ENCODE measurements at places on chromosomes 3 and 15.

- DNase-seq, result peak; percentile 42
- H3K27ac ChIP-seq, result no peak overlapping the region
- no peaks in the 10 kb centered on the region for H3K27me3 ChIP-seq
- no peak overlapping the region for H3K4me3 ChIP-seq
- no peaks in the 10 kb centered on the region for H3K36me3 ChIP-seq
Observed at GRCh38 chr3:89098964-89099585, 8.3 kb upstream of the EPHA3 start.

DNA sequence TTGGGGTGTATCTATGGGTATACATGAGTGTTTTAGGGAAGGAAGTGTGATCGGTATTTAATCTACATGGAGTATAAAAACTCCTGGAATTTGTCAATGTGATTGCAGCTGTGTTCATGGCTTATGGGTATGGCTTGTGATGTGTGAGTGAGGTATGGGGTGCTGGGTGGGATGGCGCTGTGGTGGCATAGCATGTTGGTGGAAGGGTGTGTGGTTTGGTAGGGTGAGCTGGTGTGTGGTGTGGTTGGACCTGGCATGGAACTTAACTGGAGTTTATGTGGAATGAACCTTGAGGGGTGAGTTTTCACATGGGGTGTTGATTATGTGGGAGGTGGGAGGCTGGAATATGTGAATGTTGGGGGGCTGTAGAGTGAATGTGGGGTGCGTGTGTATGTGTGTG, 492 bp upstream of the MOBP start:
- H3K4me1 ChIP-seq, result no peaks in the 10 kb centered on the region
- peaks cover 6% of the 10 kb centered on the region for H3K27me3 ChIP-seq
- no peak overlapping the region for H3K27ac ChIP-seq
- no peaks in the 10 kb centered on the region for H3K36me3 ChIP-seq

GRCh38 chr15:80437334-80437891, 33.2 kb downstream of the ARNT2 start:
- H3K36me3 ChIP-seq, result no peaks in the 10 kb centered on the region
- H3K27ac ChIP-seq, result no peak overlapping the region
- peaks cover 1% of the 10 kb centered on the region for H3K4me1 ChIP-seq

DNA sequence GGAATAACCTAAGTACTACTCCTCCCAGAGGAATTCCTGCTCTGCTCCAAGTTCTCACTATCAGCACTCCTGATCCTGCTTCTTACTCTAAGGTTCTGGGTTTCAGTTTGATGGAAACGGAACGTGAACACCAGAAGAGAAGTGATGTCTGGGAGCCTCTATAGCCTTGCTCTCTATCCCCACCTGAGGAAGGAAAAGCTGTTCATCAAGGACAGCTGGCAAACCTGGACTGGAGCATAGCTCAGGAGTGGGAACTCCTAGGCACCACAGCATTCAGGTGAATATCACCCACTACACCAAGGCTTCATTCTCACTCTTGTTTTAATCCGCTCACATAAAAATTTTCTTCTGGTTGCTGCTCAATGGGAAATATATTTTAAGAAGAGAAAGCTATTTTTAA, 13.0 kb upstream of the CADPS start:
- no peak overlapping the region for H3K27ac ChIP-seq
- no peaks in the 10 kb centered on the region for H3K4me1 ChIP-seq
- H3K4me3 ChIP-seq, result no peak overlapping the region
- no peaks in the 10 kb centered on the region for H3K36me3 ChIP-seq
- DNase-seq, result no peak
- H3K27me3 ChIP-seq, result no peaks in the 10 kb centered on the region

Data from activated CD4-positive, alpha-beta memory T cell treated with anti-CD3 and anti-CD28 coated beads for 36 hours (primary cell).